ENCODE measurements at places on chromosomes 1 and 21.

DNA sequence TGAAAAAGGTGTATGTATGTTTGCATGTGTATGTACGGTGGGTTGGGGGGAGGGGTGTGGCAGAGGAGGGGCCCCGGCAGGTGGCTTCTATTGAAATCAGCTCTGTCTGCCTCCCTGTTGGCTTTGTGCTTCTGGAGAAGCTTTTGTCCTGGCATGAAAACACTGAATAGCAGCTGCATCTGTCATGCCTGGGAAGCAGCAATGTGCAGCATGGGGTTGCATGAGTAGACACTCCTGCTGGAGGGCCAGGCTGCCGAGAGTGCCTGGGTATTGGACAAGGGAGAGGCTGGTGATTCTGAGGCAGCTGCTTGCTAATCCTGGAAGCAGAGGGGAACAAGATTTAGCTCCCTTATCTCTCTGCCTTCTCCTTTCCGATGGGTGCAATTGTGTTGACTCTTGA is 20.5 kb downstream of the MAPKAPK2 start:
- DNase-seq: no peak

GRCh38 chr1:114458237-114458777 is 52.7 kb downstream of the TRIM33 start:
- DNase-seq: no peak

- DNase-seq: no peak
These were observed 23.0 kb upstream of the TBX15 start for GRCh38 chr1:119011116-119011515.

- DNase-seq: no peak
These were observed 11.4 kb upstream of the BCAR3 start for GRCh38 chr1:93692983-93693591.

- DNase-seq: no peak
These were observed 497.4 kb downstream of the DISC1 start for GRCh38 chr1:232123775-232124659.

DNA sequence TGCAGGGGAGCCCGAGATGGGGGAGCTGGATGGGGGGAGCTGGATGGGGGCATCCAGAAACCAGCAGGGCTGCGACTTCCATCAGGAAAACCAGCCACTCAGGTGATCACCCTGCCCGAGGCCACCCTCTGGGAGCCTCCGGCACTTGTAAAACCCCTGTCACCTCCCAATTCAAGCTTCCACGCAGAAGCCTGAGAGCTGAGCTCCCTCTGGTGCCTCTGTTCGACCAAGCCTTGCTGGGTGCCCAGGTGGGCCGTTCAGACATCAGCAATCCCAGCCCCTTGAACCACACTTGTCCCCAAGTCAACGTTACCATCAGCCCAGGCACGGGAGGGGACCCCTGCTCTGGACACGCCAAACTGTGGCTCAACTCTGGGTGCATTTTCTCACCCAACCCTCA is 59.6 kb downstream of the MEGF6 start:
- no peak for DNase-seq

DNA sequence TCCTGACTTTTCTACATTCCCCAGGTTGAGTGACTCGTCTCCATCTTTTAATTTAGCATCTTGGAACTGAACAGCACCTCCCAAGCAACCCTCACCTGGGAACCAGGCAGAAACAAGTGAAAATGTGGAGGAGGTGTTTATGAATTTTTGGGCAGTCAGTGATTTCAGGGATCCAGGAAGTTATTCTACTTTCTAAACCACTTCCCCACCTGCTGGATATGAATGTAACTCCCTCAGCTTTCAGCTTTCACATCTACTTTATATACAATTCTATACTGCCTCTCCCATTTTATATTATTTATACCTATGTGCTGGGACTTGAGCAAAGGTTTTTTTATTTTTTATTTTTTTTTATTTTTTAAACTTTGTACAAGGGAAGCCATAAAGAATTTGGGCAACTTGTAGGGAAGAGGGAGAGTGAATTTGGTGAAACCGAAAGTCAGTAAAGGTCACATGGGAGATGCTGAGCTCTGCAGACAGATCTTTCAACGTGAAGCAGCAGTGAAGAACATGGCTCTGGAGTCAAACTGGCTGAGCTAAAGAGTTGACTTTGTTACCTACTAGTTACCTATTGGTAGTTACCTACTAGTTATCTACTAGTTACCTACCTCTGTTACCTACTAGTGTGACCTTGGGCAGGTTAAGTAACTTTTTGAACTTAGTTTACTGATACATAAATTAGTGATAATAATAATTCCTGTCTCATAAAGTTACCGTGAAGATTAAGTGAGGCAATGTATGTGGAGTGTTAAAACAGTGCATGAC is 45.5 kb downstream of the DDR2 start:
- no peak for DNase-seq

- DNase-seq: no peak
These were observed 7.9 kb upstream of the ERICH3 start for GRCh38 chr1:74681449-74681848.

- DNase-seq: no peak
These were observed 13.7 kb upstream of the LEFTY2 start for GRCh38 chr1:225954753-225955152.

DNA sequence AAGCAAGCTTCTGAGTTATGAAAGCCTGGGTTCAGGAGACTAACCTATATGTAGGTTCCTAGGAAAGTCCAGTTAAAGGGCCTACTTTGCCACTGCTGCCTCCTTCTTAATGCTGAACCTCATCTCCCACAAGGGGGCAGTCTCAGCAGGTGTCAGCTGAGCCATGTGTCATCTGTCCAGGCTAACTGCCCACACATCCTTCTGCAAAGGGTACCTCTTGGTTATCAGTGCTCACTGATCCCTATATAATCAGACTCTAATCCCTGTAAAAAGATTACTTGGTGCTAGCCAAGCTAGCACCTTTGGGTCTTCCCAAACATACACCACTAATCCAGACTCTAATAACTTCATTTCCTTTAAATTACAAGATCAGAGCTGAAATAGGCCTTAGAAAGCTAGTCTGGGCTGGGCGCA is 9.0 kb downstream of the PRDX1 start:
- no peak for DNase-seq

Measured in D721Med (cell line).